ENCODE measurements at places on chromosomes 6 and 20. TPM values are rescaled to one million over a fixed set of nuclear protein-coding genes. Genes with fewer than 3 reads are reported as not detected.

Gene FAM162B
- 3.2 TPM for total RNA-seq

DNA sequence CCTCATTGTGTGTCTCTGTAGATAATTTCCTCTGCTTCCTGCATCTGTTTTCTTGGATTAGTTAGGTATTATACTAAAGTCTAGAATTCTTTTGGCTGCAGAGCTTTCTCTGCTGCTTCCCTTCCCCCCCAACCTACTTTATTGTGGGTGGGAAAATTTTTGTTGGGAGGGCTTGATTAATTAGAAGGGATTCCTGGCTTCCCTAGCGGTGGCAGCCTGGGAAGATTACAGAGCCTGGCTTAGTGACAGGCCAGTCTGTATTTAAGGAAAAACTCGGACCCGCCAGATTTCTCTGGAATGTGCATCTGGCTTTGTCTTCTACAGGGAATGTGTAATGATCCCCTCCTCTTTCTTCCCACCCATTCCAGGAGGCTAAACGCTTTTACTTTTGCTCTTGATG lies 31.2 kb downstream of the SLX4IP start:
- peak; percentile 16 for DNase-seq

- DNase-seq, result no peak
Measured at GRCh38 chr6:158293122-158293521, 19.1 kb upstream of the TULP4 start.

DNA sequence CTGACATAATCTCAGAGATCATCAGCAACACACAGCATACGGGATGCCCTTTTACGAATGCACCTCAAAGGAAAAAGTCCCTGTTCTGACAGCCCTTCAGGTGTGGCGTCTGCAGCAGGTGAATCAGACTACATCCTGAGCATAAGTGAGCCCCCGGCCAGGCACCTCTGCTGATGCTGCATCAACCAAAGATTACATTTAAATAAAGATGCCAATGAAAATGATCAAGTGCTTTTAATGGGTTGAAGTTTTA lies 58.7 kb downstream of the INSM1 start:
- no peak for DNase-seq

DNA sequence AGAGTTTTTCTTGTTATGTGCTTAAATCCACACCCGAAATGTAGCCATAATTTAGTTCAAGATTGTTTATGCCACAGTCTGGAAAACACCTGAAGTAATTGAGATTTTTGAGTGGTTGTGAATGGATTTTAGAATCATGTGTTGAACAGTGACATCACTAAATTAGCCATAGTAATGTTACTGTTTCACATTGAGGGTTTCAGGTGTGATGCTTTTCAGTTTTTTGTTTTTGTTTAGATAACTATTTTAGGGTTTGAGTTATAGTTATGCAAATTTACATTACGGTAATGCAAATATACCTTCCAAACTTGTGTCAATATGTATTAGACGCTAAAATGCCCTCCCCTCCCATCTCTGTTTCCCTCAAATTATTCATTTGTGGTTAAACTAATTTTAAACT lies 22.9 kb downstream of the QKI start:
- no peak for DNase-seq

Gene KCNQ2
- not detected for total RNA-seq

DNA sequence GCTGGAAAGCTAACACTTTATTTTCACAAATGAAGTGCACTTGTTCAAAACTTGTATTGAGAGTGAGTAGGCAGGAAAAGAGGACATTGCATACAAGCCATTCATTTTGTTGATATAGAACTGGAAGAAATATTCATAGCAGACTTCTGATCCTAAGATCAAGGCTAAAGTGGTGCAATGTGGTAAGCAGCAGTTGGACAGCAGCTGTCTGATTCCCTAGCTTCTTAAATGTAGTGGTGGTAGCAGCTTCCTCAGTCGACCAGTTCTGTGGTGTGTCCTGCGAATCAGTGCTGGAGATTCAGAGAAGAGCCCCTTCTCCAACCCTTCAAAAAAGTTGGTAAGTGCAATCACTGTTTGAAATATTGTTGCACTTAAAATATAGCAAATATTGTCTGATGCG lies 281.7 kb upstream of the GJE1 start:
- peak; percentile 2 for DNase-seq

DNA sequence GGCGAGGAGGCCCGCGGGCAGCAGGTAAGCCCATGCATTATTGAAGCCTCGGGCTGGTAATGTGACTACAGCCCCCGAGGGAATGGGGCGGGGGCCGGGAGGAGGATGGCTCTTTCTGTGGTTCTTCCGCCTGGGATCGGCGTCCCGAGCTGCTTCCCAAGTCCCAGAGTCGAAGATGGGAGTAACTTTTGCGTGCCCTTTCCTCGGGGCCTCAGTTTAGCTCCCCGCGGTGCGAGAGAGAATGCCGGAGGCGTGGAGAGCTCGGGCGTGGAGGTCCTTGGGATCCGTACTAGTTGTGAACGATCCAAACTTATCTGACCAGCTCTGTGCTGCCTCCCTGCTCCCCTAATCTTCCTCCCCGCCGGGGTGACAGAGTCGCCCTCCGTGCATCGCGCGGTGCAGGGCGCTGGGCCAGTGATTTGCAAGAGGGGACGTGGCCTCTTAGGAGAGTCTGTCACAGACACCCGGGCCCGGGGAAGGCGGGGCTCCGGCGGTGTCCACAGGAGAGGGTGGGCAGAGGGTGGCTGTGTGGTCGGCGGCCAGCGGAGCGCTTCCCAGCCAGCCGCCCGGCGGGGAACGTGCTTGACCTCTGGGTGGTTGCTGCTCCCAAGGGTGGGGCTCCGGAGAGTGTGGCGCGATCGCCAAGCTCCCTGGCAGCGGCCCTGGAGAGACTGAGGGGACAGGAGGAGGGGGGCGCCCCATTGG lies 815 bp downstream of the UTRN start:
- peak; percentile 30 for DNase-seq

DNA sequence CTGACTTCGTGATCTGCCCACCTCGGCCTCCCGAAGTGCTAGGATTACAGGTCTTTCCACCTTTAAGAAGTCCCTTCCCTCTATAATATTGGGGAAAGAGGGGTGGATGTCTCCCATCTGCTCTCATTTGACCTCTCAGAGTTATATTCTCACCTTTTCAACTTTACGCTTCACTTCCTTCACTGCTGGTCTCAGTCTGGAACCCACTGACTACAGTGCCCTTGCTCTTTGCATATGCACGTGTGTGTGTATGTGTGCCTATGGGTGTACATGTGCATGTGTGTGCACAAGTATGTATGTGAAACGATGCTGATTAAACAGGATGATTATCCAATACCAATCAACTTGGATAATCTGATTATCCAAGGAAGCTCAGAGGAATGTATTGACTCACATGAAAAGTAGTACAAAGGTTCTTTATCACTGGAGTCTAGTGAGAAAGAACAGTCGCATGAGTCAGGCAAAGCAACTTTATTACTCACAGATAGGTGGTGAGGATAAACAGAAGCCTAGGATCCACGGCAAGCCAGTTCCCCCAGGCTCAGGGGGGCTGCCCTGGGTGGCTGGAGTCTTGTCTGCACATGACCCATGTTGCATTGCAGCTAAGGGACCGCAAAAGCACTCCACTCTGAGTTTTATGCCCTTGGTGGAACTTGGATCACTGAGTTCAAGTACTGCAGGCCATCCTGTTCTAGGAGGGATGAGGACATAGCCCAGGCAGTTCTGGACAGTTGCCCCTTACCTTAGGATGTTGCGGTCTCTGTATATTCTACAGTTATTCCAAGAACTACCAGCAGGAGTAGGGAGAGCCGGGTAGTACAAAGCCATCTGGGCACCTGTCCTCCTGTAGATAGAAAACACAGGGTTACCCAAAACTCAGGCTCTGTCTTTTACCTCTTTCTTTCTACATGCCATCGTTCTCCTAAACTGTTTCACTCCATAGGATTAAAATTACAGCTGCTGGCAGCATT lies 50.9 kb downstream of the SNRNP48 start:
- peak; percentile 87 for DNase-seq

Measured in IMR-90 (cell line).